ENCODE measurements at places on chromosomes 1 and 21.

- DNase-seq, result no peak
Measured at GRCh38 chr1:119929643-119930315, 33.5 kb upstream of the ADAM30 start.

- DNase-seq, result no peak
Measured at GRCh38 chr1:151680826-151681225, 35.8 kb downstream of the CELF3 start.

DNA sequence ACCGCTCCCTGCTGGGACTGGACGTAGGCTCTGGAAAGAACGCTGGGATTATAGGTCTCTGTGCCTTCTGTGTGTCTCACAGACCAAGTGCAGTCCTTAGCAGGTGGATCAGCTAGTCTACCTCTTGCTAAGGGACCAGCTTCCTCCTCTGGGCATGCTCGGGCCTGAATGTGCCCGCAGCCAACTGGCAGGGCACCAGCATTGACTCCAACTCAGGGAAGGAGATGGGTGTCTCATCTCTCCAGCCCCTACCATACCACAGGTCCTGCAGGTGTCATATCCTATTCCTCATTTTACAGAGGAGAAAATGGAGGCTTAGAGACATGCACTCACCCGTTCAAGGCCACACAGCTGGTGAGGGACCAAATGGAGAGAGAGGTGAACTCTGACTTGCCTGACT lies 340.2 kb downstream of the PTPRU start:
- DNase-seq, result no peak

DNA sequence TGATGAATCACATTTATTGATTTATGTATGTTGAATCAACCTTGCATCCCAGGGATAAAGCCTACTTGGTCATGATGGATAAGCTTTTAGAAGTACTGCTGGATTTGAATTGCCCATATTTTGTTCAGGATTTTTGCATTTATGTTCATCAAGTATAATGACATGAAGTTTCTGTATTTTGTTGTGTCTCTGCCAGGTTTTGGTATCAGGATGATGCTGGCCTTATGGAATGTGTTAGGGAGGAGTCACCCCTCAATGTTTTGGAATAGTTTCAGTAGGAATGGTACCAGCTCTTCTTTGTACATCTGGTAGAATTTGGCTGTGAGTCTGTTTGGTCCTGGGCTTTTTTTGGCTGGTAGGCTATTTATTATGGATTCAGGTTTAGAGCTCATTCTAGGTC lies 1643.1 kb upstream of the B3GALT2 start:
- DNase-seq, result no peak

DNA sequence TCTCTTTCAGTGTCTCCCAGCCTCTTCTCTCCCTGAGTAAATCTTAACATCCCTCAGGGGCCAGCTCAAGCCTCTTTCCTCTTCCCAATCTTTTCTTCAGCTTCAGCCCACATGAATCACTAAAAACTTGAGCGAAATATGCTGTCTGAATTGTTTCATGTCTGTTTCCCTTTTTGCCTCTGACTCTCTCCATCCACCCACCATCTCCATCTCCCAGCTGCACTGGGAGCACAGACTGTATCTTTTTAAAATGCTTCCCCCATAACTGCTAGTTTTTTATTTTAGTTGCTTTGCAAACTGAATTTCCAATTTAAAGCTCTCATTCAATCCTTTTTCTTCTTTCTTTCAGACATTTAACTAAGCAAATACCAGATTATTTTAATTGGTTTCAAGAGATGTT lies 3.0 kb upstream of the AHCTF1 start:
- DNase-seq, result no peak
